CD4-positive, alpha-beta T cell treated with Interleukin-6 at 100 ng/mL for 8 hours (primary cell): ENCODE measurements at places on chromosomes 5 and 9.

GRCh38 chr5:83556190-83556589 lies 84.6 kb downstream of the VCAN start:
- DNase-seq: no peak

DNA sequence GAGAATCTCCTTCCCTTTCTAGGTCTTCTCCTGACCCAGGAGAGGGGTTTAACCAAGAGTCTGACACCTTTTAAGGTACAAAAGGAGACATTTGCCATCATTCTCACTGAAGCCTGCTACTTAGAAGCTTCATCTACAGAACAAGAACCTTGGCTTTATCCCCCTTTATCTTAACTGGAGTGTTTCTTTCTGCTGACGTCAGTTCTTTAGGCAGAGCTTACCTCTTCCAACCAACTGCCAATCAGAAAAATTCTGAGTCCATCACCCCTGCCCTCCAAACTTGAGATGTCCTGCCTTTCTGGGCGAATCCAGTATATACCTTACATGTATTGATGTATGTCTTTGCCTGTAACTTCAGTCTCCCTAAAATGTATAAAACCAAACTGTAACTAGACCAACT lies 37.2 kb downstream of the PLEKHG4B start:
- no peak for DNase-seq

DNA sequence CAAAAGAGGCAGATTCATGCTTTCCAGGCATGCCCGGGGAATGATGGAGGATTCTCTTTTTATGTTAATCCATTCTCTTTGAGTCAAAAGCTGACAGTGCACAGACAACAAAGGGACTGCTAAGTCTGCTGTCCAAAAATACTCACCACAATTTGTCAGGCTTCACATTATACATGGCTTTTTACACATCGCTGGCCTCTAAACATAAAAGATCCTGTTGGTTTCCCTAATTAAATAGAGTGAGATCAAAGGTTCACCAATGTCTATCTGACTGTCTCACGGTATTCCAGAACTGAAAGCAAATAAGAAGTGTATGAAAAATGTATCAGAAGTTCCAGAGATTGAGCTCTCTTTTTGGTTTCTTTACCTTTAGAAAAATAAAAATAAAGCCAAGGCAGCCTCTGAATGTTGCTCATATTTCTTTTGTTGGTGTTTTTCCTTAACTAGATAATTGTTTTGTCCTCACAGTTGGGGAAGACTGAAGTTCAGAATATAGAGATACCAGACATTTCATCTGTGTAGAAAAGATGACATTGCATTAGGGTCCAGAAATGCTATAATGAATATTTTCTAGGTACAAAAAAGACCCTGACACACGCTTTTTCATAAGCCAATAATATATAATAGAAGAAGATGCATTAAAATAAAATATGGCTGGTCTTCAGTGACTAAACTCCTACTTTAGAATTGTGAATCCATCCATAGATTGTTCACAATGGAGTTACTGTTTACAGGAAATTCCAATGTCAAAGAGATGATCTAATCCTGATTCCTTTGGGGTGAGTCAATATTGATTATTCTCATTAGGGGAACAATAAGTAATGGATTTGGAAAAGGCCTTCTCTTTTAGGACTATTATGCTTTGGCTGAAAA lies 688.2 kb upstream of the CDH6 start:
- DNase-seq: no peak

- DNase-seq: no peak
Observed at GRCh38 chr9:111890334-111890733, 6.3 kb upstream of the UGCG start.

DNA sequence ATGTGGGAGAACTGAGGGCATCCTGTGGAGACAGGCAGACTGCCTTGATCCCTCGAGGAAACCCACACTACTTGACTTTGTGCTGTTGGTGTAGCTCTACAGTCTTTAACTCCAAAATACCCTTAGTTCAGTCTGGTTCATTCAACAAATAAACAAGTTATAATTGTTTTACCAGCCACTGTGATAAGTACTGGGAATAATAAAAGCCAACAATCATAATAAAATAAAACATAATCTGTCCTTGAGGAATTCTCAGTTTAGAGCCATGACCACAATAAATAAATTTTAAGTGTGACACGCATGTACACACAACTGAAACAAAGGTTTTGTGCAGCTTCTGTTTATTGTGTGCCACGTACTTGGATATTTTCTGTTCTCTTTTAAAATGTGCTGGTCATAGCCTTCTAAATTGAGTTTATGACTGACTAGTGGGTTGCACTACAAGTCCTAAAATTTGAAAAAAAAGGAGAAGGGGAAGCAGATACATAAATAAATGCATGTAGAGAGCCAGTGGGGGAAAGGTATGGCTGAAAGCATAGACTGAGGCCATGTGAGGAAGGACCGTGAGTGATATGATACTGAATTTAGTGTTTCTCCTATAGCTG lies 6.2 kb upstream of the SCAMP1 start:
- DNase-seq: no peak

DNA sequence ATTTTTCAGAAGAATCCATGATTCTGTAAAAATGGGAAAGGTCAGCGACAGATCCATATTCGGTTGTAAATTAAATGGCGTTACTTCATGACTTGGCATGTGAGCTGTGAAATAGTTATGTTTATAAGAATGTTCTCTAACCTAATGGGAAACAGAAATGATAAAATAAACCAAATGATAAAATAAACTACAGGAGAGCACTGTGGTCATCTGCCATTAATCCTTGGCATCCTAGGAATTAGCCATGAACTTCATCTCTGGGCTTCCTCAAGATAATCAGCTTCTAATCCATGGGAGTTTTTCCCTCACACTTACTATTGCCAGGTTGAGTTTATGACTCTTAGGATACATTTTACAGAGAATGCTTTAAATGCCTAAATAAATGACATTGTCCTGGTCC lies 94.6 kb upstream of the SLC30A5 start:
- DNase-seq: no peak

DNA sequence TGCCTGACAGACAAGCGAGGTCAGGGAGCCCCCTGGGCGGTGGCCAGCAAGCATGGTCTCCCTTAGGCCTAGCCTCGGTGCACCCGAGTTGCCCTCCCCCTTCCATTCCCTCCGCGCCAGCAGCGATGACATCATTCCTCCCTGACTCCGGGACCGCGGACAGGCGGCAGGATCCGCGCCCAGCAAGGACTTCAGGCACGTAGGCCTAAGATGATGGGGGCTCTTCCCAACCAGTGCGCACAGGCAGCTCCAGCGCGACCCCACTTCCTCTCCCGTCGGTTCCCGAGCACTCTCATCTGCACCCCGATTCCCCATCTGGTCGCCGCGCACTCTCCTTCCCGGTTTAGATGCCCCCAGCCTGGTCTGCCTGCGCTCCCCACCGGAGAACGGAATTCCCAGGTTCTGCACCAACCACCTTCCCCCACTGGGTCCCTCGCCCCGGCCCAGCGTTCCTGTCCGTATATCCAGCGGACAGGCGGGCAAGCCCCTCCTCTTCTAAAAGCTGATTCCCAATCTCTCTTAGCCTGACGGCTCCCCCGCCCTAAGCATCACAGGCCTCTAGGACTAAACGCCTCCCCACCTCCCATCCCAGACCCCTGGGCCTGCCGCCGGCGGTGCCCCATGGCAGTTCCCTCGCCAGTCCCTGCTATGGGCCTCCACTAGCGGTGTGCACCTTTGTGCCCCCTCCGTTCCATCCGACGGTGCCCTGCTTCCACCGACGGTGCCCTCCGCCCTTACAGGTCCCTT lies 931 bp downstream of the FAM219A start:
- peak; percentile 1 for DNase-seq

DNA sequence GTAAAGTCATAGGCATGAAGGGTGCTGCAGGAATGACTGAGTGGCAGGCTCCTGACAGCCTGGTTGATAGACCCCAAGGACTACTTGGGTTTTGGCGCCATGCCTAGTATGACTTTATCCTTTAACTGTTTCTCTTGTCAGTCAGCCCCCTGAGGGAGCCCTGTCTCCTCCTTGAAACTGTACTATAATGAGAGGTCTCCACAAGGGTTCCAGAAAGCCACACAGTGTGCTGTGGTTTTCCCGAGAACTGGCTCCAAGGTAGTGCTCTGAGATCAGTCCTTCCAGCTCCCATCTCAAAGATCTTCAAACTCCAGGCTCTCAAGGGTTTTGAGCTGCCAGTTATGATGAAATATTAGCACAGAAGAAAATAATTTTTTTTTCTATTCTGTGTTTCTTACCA lies 26.7 kb upstream of the TNC start:
- DNase-seq: no peak

- DNase-seq: no peak
Observed at GRCh38 chr5:179266291-179267070, 78.8 kb downstream of the ADAMTS2 start.

DNA sequence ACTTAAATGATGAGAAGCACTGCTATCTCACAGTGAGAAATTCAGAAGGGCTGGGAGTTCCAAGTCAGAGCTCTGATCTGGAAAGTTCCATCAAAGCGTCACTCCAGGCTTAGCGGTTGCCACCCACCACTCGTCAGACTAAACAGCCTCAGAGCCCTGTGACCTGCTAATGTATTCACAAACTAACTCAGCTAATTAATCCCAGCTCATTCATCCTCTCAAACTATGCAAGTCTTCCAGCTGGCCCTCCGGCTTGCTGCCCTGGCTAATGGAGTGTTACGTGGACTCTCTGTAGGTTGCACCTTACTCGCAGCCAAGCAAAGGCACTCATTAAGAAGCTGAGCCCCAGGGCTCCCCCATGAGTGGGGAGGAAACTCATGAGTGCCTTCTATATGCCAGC lies 82.2 kb upstream of the GABRP start:
- DNase-seq: no peak

- no peak for DNase-seq
Observed at GRCh38 chr5:173816728-173817127, 71.4 kb upstream of the CPEB4 start.

- DNase-seq: no peak
Observed at GRCh38 chr5:67233075-67233474, 36.5 kb upstream of the CD180 start.

DNA sequence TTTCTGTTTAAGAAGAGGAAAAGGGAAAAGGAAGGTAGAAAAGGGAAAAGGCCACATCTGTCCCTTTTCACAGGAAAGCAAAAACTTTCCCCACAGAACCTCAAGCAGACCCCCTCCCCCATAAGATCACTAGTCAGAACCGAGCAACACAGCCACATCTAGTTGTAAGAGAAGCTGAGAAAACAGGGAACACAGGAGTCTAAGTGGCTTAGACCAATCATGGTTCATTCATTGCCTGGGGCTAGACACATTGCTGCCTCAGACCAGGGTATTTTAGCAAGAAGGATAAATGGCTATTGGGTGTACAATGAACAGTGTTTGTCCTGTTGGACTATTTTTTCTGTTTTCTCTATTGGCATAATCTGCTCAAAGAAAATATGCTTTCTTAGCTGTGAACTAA lies 98.0 kb downstream of the ARL15 start:
- no peak for DNase-seq

DNA sequence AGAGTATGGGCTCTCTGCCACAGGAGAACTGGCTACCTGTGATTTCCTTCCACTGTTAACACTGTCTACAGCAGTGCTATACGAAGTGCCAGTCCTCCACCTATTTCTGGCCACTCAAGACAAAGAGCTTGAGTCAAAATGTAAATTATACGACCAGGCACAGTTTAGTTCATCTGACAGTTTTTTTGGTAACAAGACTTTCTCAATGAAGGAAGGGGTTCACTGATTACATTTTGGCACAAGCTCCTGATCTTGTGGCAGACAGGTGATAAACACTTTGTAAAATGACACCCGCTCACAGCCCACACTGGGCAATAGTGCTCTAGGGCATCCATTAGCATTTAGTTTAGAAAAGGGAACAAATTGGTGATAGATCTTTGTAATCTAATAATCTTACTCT lies 8.6 kb downstream of the RBM22 start:
- no peak for DNase-seq

GRCh38 chr9:98908897-98909634 lies 34.6 kb upstream of the COL15A1 start:
- DNase-seq: no peak

DNA sequence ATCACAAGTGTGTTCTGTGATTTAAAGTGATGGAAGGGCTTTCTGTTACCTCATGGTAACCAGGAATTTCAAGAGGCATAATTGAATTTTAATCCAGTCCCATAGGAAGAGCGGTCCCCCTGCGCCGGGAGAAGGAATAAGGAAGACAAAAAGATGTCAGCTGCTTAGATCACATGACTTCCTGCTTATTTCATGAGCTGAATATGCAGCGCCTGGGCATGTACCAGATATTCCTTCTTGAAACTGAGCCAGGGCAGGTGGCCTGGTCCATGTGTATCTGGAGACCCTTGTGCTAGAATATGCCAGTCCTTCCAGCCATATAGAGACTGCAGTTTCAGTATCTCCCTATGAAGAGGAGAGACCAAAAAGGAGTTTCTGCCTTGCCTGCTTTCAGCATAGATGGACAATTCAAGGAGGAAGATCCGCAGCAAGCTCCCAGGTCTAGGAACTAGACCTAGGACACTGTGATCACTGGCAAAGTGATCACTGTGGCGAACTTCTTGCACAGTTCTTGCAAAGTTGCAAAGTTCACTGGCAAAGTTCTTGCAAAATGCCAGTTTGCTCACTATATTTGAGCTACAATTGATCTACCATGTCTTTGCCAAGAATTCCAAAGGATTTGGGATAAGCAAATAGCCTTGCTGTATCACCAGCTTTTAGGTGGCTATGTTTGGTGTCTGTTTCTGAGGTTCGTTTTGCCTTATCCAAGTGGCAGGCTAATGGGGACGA lies 102.9 kb upstream of the PHYKPL start:
- DNase-seq: no peak

- DNase-seq: no peak
Observed at GRCh38 chr5:129063483-129064113, 31.0 kb upstream of the ISOC1 start.

DNA sequence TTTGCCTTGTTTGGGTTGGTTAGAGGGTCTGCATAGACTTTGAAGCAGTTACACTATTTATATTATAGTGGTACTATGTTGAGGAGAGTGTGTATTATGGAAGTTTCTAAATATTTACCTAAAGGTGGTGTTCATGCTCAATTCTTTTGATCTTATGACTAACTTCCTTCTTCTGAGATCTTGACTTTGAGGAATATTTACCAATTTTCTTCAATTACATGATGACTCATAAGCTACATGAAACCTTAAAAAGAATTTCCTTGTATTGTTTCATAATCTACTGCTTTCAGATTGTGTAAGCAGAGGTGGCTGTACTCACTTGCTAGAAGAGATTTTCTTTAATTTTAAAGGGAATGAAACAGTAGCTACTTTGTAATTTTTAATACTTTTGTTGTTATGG lies 276.1 kb downstream of the TAF11L14 start:
- no peak for DNase-seq

- no peak for DNase-seq
Observed at GRCh38 chr9:6450641-6451375, 37.8 kb downstream of the UHRF2 start.
